ENCODE measurements at places on chromosomes 5 and 9. TPM values are rescaled to one million over a fixed set of nuclear protein-coding genes. Genes with fewer than 3 reads are reported as not detected.

DNA sequence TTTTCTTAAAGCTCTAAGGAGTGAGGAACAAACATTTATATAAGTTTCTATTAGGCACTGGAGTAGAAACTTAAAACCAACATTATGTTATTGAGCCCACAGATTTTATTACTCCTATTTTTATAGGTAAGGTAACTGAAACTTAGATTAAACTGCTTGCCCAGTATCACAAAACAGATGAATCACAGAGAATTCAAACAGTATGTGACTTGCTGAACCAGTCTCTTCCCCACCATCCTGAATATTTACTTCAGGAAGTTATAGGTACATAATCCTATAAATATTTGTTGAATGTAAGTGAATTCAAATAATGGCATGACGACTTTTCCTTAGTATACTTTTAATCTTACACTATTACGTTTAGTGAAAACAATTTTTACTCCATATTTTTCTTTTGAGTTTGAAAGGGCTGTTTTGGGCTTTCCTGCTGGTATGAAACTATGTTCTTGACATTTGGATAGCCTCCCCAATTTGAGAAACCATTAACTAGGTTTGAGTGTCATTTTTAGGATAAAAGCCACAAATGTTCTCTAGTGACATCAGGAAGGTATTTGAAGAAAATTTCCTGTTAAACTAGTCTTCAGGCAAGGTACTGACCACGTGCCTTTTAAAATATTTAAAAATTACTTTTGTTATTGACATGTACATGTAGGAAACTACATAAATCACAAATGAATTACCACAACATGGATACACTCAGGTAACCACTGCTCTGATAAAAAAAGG is 39.3 kb downstream of the PRRC1 start:
- no peaks in the 10 kb centered on the region for H3K4me1 ChIP-seq
- H3K27me3 ChIP-seq: no peaks in the 10 kb centered on the region
- H3K27ac ChIP-seq: no peak overlapping the region
- H3K36me3 ChIP-seq: peaks cover 24% of the 10 kb centered on the region
- H3K4me3 ChIP-seq: no peak overlapping the region

DNA sequence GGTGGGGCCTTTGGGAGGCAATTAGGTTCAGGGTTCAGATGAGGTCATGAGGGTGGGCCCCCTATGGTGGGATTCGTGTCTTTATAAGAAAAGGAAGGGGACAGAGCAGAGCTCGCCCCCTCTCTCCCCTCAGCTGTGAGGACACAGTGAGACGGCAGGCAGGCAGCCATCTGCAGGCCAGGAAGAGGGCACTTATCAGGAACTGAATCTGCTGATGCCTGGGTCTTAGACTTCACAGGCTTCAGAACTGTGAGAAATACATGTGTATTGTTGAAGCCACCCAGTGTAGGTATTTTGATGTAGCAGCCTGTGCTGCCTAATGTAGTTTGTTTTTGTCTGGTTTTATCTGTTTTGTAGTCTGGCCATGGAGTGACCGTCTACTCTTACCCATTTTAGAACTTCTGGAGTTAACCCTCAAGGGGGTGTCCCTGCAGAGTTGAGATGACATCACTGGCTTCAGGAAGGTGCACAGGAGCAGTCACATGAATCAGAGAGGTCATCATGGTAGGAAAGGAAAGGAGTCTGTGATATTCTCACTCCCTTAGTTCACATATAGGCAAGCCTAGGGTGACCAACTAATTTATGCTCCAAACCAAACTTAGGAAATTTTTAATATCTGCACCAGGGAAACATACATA is 71.0 kb downstream of the LRRC70 start:
- no peaks in the 10 kb centered on the region for H3K36me3 ChIP-seq
- H3K4me3 ChIP-seq: no peak overlapping the region
- H3K27me3 ChIP-seq: no peaks in the 10 kb centered on the region
- no peak for DNase-seq
- no peaks in the 10 kb centered on the region for H3K4me1 ChIP-seq

- no peak overlapping the region for H3K27ac ChIP-seq
- no peaks in the 10 kb centered on the region for H3K36me3 ChIP-seq
- no peaks in the 10 kb centered on the region for H3K27me3 ChIP-seq
- H3K4me1 ChIP-seq: no peaks in the 10 kb centered on the region
- DNase-seq: no peak
Measured at GRCh38 chr9:84738353-84738752, 68.8 kb downstream of the NTRK2 start.

DNA sequence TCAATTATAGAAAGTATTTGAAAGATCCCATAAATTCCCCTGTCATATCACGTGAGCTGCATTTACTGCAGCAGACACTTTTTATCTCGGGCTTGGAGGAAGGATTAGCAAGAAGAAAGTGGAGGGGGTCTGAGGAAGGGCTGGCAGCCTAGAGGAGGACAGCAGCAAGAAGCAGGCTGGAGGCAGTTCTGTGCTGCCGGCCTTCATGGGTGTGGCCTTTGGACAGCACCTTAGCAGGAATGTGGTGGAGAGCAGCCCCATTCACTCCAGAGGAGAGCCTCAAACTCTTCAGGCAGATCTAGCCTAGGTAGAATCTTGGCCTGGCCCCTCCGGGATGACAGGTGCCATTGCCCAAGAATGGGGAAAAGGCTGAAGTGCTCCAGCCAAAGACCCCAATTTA is 89.8 kb upstream of the GABRP start:
- no peaks in the 10 kb centered on the region for H3K4me1 ChIP-seq
- H3K36me3 ChIP-seq: no peaks in the 10 kb centered on the region
- DNase-seq: no peak
- H3K27ac ChIP-seq: no peak overlapping the region
- no peak overlapping the region for H3K4me3 ChIP-seq

DNA sequence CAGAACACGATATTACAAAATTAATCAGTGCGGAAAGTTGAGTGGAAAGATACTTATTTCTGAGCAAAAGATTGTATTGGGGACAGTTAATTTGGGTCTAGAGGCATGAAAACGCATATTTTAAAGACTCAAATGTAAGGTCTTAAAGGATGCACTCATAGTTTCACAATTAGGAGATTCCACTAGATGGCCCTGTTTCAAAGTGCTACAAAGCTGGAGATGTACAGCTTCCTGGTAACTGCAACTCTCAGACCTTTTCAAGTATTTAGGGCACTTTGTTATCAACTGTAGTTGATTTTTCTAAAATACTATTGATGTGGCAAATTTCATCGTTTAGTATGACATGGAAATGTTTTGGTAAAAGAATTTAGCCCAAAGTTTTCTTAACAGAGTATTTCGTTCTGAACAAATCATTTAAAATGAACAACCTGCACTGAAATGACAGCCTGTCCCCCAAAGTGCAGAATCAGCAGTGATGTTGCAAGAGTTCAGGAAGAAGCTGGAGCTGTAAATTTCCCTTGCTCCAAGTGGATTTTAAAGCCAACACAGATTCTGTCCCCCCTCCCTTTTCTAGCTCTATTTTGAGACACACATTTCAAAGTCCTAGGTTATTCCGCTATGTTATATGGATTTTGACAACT is 16.2 kb upstream of the NDUFB6 start:
- no peaks in the 10 kb centered on the region for H3K36me3 ChIP-seq
- H3K27ac ChIP-seq: no peak overlapping the region

DNA sequence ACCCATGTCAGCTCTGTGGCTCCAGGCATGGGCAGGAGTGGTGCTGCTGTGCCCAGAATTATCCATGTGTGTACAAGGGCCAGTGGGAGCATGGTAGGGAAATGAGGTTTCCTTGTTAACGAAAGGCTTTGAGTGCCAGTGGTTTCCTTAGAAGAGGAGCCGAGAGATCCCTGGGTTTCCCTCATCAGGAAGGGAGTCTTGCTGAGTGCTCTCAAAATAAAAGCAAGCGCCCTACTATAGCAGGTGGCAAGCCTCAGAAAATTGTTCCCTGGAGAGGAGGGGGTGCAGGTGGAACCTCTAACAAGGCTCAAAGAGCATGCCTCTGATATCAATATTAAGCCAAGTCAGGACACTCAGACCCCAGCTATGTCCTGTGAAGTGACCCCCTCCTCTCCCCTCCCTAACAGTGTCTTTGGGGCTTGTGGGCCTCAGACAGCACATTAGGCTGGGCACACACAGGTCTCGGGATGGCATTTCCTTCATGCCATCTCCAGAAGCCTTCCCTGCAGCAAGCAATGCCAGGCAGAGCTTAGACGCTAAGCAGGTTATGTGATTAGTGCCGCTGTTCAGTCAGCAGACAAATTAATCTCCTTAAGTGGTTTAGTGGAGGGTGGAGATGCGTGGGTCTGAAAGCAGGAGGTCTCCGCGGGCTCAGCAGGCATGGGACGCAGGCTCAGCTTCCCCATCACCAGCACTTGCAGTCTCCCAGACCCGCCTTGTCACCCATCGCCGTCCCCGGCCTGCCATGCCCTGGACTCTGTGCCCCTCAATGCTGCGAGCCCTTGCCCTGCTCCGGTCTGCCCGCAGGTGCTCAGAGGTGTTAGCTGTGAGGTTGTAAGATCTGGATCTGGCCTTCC is 60.0 kb upstream of the RARS1 start:
- no peaks in the 10 kb centered on the region for H3K4me1 ChIP-seq
- H3K36me3 ChIP-seq: peaks cover 1% of the 10 kb centered on the region
- no peak for DNase-seq
- H3K27ac ChIP-seq: no peak overlapping the region
- H3K4me3 ChIP-seq: no peak overlapping the region

DNA sequence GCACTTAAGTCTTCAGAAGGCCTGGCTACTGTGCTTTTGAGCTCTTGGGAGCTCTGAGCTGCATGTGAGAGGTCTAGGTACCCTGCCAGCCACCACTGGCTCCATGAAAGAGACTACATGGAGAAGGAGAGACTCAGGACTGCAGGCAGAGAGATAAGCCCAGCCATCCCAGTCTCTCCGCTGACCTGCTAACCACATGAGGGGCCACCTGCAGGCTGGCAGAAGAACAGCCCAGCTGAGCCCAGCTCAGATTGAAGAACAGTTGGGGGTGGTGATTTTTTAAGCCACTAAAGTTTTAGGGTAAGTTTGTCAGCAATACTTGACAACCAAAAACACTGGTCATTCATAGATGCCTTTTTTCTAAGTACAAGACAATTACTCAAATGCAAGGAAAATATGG is 205.0 kb upstream of the PRDM9 start:
- H3K4me3 ChIP-seq: no peak overlapping the region
- no peak overlapping the region for H3K27ac ChIP-seq
- H3K4me1 ChIP-seq: no peaks in the 10 kb centered on the region
- DNase-seq: no peak

DNA sequence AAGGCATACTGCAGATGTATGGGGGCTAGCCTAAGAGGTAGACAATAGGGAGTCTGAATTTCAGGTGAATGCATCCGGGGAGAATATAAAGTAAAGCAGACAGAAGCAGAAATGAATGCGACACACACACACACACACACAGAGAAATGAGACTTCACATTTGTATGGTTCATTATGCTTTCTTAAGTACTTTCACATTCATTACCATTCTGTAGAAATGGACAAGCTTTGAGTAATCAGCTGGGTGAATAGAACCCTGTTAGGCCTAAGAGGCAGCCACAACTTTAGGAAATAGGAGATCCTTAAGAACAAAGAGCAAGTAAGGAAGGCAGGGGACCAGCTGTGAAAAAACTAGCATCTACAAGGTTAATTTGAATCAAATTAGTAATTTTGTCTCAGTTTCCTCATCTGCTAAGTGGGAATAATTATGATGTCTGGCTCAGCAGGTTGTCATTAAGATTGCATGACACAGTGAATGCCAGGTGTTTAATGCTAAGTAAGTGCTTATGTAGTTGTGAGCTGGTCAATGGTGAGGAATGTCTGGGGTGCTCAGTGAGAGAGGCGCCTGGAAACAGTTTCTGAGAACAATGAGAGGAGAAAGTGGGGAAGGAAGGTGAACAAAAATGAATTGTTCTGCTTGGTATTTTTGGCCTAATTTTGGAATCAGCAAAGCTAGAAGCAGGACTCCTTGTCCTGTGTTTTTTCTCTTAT is 265.8 kb upstream of the CLINT1 start:
- H3K27ac ChIP-seq: no peak overlapping the region
- DNase-seq: no peak
- no peaks in the 10 kb centered on the region for H3K36me3 ChIP-seq
- H3K4me1 ChIP-seq: peaks cover 7% of the 10 kb centered on the region

GRCh38 chr5:65832603-65833228 is 93.7 kb upstream of the ERBIN start:
- no peaks in the 10 kb centered on the region for H3K36me3 ChIP-seq
- no peak for DNase-seq
- no peaks in the 10 kb centered on the region for H3K4me1 ChIP-seq
- no peak overlapping the region for H3K27ac ChIP-seq

DNA sequence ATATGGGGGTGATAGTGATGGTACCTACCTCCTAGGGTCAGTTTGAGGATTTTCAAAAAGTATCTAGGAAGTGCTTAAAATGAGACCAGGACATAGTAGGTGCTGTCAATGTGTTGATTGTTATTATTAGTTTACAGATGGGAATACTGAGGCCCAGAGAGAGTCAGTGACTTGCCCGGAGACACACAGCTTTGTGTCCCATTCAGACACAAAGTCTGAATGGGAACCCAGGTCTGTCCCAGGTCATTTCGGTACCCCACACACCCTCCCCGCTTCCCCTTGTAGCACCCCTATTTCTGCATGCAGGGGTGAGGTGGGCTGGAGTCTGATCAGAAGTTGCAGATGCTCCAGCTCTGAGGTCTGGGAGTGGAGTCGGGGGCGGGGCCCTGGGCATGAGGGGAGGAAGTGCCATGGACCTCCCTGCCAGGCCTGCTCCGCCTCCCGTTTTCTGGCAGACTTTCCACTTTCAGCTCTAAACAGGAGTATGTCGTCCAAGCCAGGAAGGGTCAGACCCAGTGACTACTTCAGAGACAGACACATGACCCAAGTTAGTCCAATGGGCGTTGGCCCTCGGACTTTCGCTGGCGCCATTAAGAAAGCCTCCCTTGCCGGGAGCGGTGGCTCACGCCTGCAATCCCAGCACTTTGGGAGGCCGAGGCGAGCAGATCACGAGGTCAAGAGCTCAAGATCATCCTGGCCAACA is 3.2 kb upstream of the DBN1 start:
- H3K36me3 ChIP-seq: no peaks in the 10 kb centered on the region
- H3K27ac ChIP-seq: no peak overlapping the region
- H3K4me3 ChIP-seq: no peak overlapping the region
- no peak for DNase-seq

- DNase-seq: no peak
- no peaks in the 10 kb centered on the region for H3K4me1 ChIP-seq
- no peak overlapping the region for H3K27ac ChIP-seq
- peaks cover 13% of the 10 kb centered on the region for H3K27me3 ChIP-seq
Measured at GRCh38 chr9:4375424-4376200, 75.7 kb upstream of the GLIS3 start.

GRCh38 chr9:135144581-135145170 is 57.2 kb downstream of the OLFM1 start:
- H3K4me3 ChIP-seq: no peak overlapping the region
- no peak for DNase-seq
- no peak overlapping the region for H3K27ac ChIP-seq
- H3K36me3 ChIP-seq: no peaks in the 10 kb centered on the region

The HTR4 gene
- not detected for total RNA-seq

The ZBED3 gene
- total RNA-seq: 3.5 TPM

The DYNC2I2 gene
- 60.2 TPM for total RNA-seq

The LCN1 gene
- total RNA-seq: not detected

The EPB41L4A gene
- 5.8 TPM for total RNA-seq

The SH3GL2 gene
- not detected for total RNA-seq

The IGFBPL1 gene
- not detected for total RNA-seq

The LCN12 gene
- total RNA-seq: 2.4 TPM

The CD274 gene
- total RNA-seq: 47.4 TPM

All from activated B cell treated with CpG ODN at 0.5 μM for 24 hours (primary cell).